ENCODE measurements at places on chromosomes 16 and 17.

DNA sequence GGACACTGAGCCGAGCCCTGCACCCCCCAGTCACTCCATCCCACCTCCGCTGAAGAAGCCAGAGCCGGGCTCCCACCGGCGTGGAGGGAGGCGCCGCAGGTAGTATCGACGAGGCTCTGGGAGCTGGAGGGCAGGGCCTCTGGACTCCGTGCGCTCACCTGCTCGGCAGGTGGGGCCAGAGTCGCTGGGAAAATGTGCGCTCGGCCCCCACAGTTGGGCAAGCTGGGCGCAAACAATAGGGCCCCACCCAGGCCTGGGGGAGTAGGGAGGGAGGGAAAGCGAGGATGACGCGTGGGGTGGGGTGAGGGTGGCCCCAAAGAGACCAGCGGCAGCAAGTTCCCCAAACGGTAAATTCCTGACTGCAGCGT lies 668 bp downstream of the JUP start:
- DNase-seq, result no peak

DNA sequence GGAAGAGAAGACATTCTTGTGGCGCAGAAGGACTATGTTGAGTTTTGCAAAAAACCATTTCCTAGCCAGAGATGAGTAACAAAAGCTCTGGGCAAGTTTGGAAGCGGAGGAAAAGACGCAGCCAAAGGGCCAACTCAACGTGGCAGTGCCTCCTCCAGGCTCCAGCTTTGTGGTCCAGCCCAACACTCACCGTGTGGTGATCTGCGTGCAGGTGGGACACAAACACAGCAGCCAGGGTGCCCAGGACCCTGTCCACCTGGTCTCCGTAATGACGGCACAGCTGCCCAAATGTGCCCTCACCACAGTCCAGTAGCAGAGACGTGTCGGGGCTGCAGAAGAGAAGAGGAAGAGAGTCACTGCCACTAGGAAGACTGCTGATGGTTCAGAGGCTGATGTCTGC lies 21.5 kb downstream of the ELAC2 start:
- no peak for DNase-seq

DNA sequence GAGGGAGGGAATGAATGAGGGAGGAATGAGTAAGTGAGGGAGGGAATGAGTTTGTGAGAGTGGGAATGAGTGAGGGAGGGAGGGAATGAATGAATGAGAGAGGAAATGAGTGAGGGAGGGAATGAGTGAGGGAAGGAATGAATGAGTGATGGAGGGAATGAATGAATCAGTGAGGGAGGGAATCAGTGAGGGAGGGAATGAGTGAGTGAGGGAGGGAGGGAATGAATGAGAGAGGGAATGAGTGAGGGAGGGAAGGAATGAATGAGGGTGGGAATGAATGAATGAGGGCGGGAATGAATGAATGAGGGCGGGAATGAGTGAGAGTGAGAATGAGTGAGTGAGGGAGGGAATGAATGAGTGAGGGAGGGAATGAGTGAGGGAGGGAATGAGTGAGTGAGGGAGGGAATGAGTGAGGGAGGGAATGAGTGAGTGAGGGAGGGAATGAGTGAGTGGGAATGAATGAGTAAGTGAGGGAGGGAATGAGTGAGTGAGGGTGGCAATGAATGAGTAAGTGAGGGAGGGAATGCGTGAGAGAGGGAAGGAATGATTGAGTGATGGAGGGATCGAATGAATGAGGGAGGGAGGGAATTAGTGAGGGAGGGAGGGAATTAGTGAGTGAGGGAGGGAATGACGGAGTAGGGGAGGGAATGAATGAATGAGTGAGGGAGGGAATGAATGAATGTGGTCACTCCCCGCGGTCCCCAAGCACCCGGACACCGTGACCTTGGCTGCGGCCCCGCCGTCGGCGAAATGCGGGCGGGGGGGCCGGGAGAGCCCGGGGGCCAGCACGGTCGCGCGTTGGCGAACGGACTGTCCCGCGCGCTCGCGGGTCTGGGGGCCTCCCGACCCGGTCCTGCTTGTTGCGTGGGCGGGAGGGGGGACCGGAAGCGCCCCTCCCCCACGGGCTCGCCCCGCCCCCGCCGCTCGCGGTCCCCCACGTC lies 1.1 kb upstream of the UBE2I start:
- no peak for DNase-seq

GRCh38 chr16:9177861-9178260 lies 86.4 kb downstream of the HAPSTR1 start:
- DNase-seq, result no peak

- DNase-seq, result no peak
These were observed 27.0 kb upstream of the ANKRD40CL start for GRCh38 chr17:50794361-50794760.

- DNase-seq, result no peak
These were observed 21.6 kb downstream of the POLR3E start for GRCh38 chr16:22318690-22319358.

- DNase-seq, result no peak
These were observed 5.6 kb upstream of the RNPS1 start for GRCh38 chr16:2273484-2273883.

Data from SK-N-MC (cell line).